ENCODE measurements at places on chromosomes 5 and 9. TPM values are rescaled to one million over a fixed set of nuclear protein-coding genes. Genes with fewer than 3 reads are reported as not detected.

DNA sequence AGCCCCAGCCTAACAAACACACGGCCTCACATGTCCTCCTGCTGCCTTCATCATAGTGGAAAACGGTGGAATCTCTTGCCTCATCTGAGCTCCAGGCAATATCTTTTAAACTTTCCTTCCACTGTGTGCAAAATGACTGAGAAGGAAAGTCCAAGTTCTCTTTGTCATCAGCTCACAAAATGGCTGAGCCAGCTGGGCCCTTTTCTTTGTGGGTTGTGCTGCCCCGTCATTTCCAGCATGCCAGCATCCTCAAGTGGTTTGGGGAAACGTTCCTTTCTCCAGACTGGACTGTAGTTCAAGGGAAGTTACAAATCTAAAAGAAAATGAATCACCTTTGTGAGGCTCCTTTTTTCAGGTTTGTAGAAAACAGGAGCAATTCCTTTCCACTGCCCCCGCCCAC is 171.1 kb upstream of the FSTL4 start:
- DNase-seq, result no peak

- DNase-seq, result no peak
Observed at GRCh38 chr9:115004545-115004944, 74.2 kb upstream of the TNFSF8 start.

DNA sequence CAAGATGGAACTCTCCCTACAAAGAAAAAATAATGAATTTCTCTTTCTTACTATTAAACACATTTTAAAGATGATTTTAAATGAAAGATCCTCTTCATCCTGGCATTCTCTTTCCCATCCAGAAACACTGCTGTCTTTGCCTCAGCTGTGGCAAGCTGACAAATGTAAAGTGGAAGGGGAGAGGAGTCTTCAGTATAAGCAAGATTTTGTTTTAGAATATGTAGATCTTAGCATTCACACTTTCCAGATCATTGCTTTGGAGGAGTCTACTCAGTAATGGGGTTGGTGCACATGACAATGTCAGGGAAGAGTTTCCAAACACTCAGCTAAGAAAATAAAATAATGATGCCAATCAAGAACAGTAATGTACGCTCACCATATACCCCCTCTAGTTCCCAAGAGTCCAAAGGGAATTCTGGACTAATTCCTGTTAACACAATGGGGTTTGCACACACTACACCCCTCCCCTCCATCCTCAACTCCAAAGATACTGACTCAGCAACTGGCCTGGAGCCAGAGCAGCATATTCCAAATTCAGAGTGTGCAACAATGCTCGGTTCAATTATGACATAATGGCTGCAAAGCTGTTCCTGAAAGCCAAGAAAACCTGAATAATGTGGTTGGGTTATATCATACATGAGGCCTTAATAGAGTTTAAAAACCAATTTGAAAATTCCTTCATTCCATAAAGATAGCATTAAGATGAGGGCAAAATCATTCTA is 4.6 kb downstream of the C5orf63 start:
- no peak for DNase-seq

GRCh38 chr9:115046824-115047223 is 71.1 kb downstream of the TNC start:
- DNase-seq, result no peak

The RIMOC1 gene
- total RNA-seq, result 33.0 TPM

Data from ureter (tissue), 1 donor.